IPS-NIHi11 (cell line): ENCODE measurements at places on chromosomes 3 and 15.
A peak's percentile ranks its signal among the peaks of the same experiment; 100 is the strongest.

- DNase-seq: no peak
These were observed 153.4 kb downstream of the CBLB start for GRCh38 chr3:105715372-105715771.

DNA sequence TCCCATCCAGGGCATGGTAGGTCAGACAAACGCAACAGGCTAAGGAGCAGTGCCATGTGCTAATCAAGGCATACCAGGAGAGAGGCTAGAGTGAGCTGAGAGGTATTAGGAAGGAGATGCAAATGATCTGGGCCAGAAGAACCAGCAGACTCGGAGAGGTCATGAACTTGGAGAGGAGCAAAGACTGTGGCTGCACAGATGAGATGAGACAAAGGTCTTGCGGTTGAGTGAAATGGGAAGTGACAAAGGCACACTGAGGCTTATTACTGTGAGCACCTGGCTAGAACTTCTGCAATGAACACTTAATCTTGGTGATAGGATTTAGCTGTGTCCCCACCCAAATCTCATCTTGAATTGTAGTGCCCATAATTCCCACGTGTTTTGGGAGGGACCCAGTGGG is 380.2 kb downstream of the ULK4 start:
- no peak for DNase-seq

GRCh38 chr15:41543521-41543870 is 561 bp downstream of the RPAP1 start:
- DNase-seq: no peak

- DNase-seq: no peak
These were observed 127.6 kb downstream of the NAALADL2 start for GRCh38 chr3:174986685-174987084.

DNA sequence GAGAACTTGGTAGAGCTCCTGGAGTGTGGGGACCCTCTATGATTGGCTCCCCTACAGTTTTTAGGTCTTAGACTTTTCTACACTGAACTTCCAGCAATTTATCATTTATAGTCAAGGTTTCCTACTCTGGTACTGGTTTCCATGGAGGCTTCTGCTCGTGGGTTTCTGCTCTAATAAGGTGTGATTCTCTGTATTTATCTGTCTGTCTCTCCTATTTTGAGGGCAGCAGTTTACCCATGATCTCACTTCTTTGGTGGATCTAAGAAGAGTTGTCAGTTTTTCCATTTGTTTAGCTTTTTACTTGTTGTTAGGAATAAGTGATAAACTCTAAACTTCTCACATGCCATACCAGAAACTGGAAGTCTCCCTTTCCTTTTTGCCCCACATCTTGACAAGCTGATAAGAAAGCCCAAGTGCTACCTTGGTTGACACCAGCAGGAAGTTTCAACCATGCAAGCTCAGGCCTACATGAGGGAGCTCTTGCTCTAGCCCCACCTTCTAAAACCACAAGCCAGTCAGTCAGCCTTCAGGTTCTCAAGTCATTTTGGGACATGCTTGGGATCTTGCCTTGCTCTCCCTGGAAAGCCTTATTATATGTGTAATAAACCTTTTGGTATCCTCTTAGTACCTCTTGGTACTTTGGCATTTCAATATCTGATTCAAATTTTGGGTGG is 10.0 kb downstream of the TIMMDC1 start:
- DNase-seq: no peak

GRCh38 chr3:126486360-126486847 is 10.7 kb upstream of the ZXDC start:
- no peak for DNase-seq

DNA sequence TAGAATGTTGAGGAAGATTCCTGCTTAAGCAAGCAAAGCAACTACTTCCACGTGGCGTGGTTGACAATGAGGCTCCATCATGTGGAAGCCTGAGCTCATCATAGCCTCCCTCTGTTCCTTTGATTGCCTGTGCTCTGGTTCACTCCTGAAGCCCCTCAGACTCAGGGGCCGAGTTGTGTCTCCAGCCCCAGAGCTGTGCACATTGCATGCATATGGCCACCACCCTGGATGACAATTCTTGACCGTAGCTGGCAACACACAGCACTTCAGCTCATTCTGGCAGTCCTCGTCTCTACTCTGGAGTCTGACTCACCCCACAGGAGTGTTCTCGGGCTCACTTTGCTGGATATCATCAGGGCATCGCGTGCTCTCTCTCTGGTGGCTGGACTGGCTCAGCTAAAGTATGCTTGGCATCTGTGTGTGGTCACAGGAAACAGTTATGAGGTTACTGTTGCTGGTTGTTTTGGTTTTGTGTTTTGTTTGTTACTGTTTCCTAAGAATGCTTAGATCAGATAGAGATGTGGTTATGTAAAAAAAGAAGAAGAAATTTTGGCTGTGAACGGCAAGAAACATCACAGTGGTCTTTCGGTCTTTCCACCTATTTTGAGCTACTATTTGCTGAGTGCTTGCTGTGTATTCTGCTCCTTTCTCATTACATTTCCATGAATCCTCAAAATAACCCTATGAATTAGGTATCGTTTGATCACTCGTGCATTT is 41.6 kb upstream of the MRPS22 start:
- no peak for DNase-seq

DNA sequence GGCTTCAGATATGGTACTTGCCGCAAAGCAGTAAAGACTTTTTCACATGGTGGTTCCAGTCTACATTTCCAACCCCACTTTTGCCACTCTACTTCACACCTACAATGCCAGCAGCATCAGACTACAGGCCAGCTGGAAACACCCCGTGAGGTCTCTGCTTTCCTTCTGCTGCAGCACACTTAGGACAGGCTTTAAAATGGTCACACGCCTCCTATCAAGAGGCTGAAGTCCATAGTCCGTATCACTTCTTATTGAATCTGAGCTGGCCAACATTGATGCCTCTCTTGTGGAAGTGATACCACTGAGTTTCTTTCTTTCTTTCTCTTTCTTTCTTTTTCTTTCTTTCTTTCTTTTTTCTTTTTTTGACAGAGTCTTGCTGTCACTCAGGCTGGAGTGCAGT is 59.8 kb downstream of the ZNF860 start:
- no peak for DNase-seq

DNA sequence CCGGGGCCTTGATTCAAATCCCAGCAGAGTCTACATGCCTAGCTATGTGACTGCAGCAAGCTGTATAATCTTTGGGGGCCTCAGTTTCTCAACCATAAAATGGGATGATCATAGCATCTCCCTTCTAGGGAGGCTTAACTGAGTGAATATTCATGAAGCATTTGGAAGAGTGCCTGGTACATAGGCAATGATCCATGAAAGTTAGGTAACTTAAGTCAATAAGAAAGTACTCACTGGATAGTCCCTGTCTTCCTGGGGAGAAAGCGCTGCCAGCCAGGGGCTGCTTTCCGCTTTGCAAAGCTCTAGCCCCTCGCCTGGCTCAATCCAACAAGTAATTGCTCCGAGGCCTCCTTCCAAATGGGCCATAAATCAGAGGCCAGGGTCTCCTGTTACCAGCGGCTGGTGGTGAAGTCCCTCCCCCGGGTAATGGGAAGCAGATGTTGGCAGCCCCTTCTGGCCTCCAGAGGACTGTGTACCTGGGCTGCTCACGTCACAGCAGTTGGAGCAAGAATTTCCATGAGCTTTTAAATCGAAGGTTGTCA is 521.9 kb upstream of the PROK2 start:
- peak; percentile 71 for DNase-seq

DNA sequence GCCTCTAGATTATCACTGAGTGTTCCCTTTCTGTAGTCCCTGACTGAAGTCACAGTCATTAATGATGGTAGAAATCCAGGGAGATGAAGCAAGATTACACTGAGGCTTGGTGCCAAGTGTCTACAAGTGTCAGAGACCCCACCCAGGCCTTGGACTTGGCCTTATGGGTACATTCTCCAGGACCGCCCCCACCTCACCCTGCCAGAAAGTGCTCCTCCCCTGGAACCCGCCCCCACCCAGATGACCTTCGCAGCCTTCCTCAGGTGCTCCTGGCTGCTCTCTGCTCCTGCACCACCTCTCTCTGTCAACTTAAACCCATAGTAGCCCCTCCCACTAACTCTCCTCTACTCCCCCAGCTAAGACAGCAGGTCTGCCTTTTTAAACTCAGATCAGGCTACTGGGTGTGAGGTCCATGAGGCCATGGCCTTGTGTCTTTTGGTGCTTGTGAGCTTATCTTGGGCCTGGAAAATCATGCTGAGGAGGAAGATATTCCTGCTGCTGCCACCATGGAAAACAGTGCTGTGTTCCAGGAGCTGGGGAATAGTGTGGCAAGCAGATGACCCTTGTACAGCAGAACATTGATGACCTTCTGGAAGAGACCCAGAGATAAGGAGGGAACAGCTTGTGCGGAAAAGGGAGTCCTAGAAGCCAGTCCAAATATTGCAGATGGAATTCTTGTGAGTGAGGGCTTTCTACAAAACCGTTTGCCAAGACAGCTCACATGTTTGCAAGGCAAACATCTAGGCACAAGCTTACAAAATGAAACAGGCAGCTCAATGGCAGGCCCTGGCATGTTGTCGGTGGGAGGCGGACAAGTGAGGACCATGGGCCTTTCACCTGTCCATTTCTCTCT is 40.3 kb upstream of the NDUFB4 start:
- no peak for DNase-seq

GRCh38 chr3:126752303-126753190 is 48.5 kb downstream of the CHCHD6 start:
- DNase-seq: peak; percentile 83

GRCh38 chr3:48128774-48129173 is 59.4 kb downstream of the CDC25A start:
- DNase-seq: no peak

GRCh38 chr15:59199626-59200465 is 6.8 kb upstream of the LDHAL6B start:
- DNase-seq: no peak

DNA sequence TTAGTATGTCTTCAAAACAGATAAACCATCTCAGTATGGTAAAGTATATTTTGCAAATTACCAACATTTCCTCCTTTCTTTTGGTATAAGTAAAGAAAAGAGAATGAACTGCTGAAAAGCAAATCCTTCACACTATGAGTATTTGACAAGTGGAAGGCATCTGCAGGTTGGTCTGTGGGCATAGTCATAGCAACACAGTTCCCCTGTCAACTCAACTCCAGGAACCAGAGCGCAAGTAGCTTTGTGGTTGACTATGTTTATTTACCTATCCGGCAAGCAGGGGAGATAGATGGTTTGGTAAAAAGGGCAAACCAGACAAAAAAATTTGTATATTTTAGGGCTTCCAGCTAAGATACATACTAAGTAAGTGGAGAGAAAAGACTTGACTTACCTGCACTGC is 88.3 kb upstream of the PPIB start:
- no peak for DNase-seq

GRCh38 chr3:5133239-5134018 is 11.3 kb downstream of the ARL8B start:
- DNase-seq: no peak

DNA sequence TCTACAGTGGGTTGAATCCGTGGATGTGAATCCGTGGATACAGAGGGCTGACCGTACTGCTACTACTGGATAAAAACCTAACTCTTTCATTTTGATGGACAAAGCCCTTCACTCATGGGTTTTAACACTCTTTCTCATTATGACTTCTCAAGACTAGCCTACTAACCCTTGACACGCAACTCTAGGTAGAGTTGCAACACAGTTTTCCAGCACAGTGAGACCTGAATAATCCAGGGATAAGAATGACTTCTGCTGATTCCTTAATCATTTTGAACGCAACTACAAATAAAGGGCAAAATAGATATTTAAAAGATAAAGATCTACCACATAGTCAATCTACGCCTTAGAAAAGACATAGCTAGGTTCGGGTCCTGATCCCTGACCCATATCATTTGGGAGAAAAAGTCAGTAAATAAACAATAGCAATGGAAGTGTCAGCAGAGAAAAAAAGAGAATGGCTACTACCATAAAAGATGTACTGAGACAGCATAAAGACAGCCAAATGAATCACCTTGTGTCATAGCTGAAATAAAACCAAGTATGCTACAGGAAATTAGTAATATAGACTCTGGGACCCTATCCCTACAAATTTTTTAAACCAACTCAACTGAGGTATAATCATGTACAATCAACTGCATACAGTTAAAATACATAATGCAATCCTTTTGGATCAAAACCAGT is 87.6 kb downstream of the DPH6 start:
- DNase-seq: no peak

GRCh38 chr3:41580274-41580959 is 381.1 kb downstream of the CTNNB1 start:
- DNase-seq: peak; percentile 23

GRCh38 chr3:114827495-114827894 is 319.6 kb downstream of the ZBTB20 start:
- peak; percentile 47 for DNase-seq

DNA sequence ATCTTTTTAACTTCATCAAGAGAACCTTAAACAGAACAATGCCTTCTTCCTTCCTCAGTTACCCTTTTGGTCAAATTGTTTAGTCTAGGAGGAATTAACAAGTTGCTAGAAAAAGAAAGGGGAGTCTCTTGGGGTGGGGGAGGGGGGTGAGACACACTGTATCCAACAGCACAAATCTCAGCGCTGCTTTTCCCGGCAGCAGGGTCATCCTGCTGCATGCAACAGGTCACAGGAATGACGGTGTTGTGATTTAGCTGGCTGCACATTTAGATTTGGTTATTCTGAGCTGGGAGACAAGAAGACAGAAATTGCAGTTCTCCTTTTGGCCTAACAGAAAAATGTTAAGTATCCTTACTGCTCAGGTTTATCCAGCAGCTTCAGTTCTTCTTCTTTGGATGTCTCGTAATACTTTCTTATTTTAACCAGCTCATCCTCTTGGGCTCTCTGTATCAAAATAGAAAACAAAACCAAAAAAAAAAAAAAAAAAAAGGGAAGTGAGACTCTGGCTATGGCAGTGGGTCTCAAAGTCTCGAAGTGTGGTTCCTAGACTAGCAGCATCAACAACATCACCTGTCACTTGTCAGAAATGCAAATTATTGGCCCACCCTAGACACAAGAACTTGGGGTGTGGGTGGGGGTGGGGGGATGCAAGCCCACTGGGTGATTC is 190.5 kb downstream of the GREM1 start:
- no peak for DNase-seq

DNA sequence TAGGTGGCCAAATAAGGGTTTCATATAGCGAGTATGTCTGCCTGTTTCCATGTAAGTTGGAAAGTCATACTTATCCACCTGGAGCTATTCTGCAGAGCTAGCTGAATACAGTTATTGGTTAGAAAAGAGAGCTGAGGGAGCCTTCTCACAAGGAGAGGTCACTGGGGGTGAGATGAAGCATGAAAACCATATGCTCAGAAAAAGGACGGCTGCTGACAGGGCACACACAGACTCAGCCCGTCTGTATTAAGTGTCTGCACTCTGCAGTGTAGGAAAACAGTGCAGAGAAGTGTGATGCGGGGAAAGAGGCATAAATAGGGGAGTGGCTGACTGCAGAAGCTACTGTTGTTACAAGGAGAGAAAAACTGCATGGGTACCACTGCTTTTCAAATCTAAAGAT is 58.2 kb downstream of the C3orf70 start:
- DNase-seq: no peak

GRCh38 chr3:22371607-22372291 is 620.7 kb upstream of the ZNF385D start:
- DNase-seq: peak; percentile 15

- no peak for DNase-seq
These were observed 216.9 kb upstream of the THBS1 start for GRCh38 chr15:39363761-39364586.
